ENCODE measurements at places on chromosomes 4 and X. TPM values are rescaled to one million over a fixed set of nuclear protein-coding genes. Genes with fewer than 3 reads are reported as not detected.

SLC38A5 gene
- total RNA-seq = 37.0 TPM

MTCP1 gene
- total RNA-seq = 17.0 TPM

WDR17 gene
- 0.92 TPM for total RNA-seq

ADGRL3 gene
- total RNA-seq = not detected

WAS gene
- 103 TPM for total RNA-seq

- DNase-seq = no peak
Observed at GRCh38 chr4:78818530-78819079, 42.5 kb downstream of the BMP2K start.

GRCh38 chrX:116267511-116268040 is 97.0 kb downstream of the AGTR2 start:
- no peak for DNase-seq

DNA sequence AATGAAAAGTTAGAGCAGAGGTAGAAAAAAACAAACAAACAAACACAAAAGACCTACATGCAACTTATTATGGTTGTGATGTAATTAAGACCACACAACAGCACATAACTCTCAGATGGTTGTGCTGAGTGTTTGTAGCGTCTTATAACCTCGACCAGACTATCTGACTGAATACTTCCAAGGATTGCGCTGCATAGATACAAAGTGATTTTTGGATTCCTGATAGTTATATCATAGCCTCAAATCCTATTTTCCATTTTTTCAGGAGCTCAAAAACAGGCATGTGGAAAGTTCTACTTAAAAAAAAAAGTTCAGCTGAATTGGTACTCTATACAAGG is 236.1 kb downstream of the SPRY1 start:
- DNase-seq = no peak

- no peak for DNase-seq
Observed at GRCh38 chrX:10415306-10416001, 204.9 kb downstream of the MID1 start.

DNA sequence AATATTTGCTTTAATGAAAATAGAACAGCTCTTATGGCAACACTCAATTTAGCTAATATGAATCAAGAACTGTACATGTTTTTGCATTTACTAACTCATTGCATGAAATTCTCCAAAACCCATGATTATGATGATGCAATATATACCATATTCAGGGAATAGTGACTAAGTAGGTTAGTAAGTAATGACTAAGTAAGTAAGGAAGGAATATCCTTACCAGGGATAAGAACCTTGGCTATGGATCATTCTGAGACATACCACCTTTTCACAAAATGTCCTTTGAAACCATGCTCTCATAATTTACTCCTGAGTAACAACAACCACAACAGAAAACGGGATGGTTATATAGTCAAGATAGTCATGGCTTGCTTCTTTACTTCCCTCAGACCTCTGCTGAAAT is 1513.0 kb downstream of the STIM2 start:
- no peak for DNase-seq

GRCh38 chr4:42914937-42915336 is 22.4 kb downstream of the GRXCR1 start:
- DNase-seq = no peak

DNA sequence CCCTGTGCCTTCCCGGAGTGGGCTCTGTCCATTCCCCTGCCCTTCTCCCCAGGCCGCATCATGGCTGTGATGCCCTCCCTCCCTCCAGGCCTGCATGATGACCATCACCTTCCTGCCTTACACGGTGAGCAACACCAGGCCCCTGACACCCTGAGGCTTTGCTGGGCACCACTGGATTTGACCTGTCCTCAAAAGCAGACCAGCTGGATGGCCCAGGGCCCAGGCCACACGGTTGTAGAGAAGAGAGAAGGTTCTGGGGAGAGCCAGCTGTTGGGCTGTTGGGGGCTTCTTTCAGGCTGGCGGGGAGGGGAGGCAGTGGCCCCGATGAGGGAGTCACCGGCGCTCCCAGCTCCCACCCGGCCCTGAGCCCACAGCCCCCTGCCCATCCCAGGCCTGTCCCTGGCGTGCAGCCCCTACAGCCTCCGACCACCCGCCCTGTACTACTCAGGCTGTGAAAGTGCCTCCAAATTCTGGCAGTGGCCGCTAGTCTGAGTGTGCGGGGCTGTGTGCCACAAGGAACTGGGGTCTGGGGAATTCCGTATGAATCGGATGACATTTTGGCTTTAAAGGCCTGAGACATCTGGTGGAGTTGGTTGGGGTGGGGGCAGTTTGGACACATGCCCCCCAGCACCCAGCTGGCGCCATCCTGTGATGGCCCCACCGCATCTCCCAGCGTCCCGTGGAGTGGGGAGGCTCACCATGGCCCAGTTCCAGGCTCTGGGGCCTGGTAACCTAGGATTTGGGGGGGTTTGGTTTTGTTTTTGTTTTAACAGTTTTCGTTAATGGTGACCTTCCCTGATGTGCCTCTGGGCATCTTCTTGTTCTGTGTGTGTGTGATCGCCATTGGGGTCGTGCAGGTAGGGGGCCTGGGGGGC is 19.6 kb downstream of the TMEM175 start:
- no peak for DNase-seq

Measured in T-cell (primary cell).